ENCODE measurements at places on chromosomes 13 and 19.

GRCh38 chr19:31177246-31177645 is 172.0 kb downstream of the TSHZ3 start:
- no peak for DNase-seq

DNA sequence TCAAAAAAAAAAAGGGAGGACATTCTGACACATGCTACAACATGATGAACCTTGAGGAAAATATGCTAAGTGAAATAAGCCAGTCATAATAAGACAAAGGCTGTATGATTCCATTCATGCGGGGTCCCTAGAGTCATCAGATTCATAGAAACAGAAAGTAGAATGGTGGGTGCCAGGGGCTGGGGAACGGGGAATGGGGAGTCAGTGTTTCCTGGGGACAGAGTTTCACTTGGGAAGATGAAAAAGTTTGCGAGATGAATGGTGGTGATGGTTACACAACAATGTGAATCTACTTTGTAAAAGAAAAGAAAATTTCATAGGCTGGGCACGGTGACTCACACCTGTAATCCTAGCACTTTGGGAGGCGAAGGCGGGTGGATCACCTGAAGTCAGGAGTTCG is 6.1 kb upstream of the CLEC4G start:
- no peak for DNase-seq

- DNase-seq: no peak
Observed at GRCh38 chr13:52838433-52839107, 9.9 kb downstream of the PCDH8 start.

- DNase-seq: no peak
Observed at GRCh38 chr19:4449639-4450028, 8.0 kb downstream of the UBXN6 start.

- DNase-seq: no peak
Observed at GRCh38 chr13:36883824-36884223, 36.2 kb downstream of the SMAD9 start.

- no peak for DNase-seq
Observed at GRCh38 chr13:84641491-84641890, 759.2 kb upstream of the SLITRK1 start.

All from SIG-M5 (cell line).